Stimulated activated CD8-positive, alpha-beta memory T cell treated with anti-CD3 and anti-CD28 coated beads, Interleukin-2, amount 100 ng/mL, for 1 hour (primary cell): ENCODE measurements at places on chromosomes 12 and 14.

- no peak for DNase-seq
Observed at GRCh38 chr12:102568276-102568675, 87.9 kb upstream of the IGF1 start.

- DNase-seq = no peak
Observed at GRCh38 chr12:52097045-52097666, 17.7 kb downstream of the SMIM41 start.

GRCh38 chr12:57234571-57235016, 5.1 kb downstream of the SHMT2 start:
- no peak for DNase-seq

DNA sequence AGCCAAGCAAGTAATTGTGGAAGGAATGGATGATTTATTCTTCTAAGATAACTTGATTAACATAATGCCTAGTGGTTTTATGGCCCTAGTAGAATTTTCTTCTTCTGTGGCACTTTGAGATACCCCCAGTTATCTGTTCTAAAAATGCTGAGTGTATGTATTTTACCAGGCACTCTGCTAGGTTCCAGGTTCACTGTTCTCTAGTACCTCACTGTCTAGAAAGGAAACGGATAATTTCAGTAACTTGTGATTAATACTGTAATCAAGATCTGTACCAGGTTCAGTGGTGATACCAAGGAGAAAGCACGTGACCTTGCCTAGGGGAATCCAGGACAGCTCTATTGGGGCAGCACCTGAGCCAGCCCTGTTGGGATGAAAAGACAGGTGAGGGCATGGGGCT, 8.0 kb downstream of the ANO6 start:
- no peak for DNase-seq

GRCh38 chr14:85687456-85687855, 157.5 kb downstream of the FLRT2 start:
- no peak for DNase-seq

GRCh38 chr12:95096378-95096777, 23.0 kb upstream of the NR2C1 start:
- DNase-seq = no peak

DNA sequence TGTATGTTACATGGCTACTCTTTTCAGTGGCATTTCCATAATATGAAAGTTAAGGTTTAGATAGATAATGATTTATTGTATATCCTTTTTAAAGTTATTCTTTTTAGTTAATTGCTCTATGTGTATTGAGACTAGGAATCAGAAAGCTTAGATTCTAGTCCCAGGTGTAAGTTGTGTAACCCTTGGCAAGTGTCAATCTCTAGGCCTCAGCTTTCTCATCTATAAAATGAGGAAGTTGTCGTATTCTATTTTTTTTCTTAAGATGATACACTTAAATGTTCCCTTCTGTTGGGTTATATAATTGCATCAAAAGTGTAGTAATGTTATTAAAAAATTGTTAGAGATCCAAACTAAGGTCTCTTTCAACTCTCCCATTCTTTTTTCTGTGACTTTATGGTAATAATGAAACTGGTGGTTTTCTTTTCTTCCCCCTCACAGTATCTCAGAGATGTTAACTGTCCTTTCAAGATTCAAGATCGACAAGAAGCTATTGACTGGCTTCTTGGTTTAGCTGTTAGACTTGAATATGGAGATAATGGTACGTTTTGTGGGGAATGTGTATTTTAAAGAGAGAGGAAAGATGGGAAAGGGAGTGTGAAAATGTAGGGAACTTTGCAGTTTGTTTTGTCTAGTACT, 4.1 kb downstream of the RTRAF start:
- DNase-seq = no peak

DNA sequence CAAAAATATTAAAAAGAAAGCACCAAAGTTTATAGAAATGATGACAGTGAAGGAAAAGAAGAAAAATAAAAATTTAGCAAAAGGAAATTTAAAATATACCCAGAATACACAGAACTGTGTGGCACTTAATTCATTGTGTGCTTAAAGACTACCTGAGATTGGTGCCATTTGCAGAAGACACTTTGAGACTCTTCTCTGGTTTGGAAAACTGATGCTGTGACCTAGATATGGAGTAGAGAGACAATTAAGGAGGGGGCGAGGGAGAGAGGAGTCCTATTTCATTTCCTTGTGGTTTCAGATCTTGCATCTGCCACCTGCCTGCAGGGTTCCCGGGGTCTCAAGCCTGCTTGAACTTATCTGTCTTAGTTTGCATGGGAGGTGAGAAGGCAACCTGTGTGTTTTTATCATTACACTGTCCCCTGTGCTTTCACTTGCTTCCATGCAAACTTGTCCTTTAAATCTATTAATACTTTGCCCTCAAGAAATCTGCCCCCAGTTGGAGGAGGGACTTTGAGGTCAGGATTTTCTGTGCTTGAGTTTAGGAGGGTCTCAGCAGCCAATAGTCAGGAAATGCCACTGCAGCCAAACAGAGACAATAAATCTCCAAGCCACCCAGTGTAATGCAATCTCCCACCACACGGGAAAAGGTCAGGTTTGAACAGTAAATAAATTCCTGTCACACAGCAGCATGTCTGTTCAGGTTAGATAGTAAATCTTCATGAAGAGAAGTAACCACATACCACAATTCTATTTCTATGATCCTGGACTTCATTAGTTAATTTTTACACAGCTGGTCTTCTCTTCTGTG, 119.4 kb downstream of the CAND1 start:
- DNase-seq = no peak

DNA sequence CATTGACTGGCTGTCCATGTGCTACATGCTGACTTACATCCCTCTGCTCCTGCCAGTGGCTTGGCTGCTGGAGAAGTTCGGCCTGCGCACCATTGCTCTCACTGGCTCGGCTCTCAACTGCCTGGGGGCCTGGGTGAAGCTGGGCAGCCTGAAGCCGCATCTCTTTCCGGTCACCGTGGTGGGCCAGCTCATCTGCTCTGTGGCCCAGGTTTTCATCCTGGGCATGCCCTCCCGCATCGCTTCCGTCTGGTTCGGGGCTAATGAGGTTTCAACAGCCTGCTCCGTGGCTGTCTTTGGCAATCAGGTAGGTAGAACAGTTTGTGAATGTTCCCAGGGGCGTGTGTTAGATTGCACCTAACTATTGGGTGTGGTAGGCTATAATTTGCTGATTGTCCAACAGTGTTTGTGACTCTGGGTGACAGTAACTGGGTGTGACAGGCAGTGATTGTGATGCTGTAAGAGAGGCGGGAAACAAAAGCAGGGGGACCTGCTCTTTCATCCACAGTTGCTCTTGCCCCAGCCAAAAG, 981 bp downstream of the FLVCR2 start:
- DNase-seq = no peak

DNA sequence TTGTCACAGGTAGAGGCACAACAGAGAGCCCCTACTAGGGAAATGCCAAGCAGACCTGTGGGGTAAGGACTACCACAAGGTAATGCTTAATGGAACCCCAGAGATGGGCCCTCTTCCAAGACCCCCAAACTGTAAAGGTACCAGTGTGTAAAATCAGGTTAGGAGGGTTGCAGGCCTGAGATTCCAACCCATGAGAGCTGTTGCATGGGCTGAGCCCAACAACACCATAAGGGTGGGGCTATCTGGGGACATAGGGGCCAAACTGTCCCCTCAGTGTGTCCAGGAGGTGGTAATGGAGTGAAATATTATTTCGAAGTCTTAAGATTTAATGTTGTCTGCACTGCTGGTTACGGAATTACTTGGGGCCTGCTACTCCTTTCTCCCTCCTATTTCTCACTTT, 620.2 kb downstream of the ETNK1 start:
- DNase-seq = no peak
